ENCODE measurements at places on chromosomes 16 and 17.
A peak's percentile ranks its signal among the peaks of the same experiment; 100 is the strongest.

- no peak for DNase-seq
These were observed 27.9 kb downstream of the SMPD3 start for GRCh38 chr16:68420366-68420942.

DNA sequence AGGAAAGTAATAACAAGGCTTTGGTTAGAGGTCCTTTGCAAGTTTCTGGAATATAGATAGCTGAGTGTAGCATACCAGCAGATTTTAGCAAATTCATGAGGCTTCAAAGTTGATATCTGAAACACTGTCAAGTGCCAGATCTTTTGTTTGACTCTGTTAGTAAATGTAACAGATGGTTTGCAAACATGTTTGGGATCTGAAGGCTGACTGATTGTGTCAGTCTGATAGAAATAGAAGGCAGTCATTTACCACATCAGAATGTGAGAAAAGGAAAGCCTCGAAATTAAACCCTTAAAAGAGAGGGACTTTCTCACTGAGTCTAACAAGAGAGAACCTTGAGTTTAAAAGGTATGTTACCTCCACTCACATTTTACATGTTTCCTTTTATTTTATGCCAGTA, 371.5 kb downstream of the KIF2B start:
- no peak for DNase-seq

DNA sequence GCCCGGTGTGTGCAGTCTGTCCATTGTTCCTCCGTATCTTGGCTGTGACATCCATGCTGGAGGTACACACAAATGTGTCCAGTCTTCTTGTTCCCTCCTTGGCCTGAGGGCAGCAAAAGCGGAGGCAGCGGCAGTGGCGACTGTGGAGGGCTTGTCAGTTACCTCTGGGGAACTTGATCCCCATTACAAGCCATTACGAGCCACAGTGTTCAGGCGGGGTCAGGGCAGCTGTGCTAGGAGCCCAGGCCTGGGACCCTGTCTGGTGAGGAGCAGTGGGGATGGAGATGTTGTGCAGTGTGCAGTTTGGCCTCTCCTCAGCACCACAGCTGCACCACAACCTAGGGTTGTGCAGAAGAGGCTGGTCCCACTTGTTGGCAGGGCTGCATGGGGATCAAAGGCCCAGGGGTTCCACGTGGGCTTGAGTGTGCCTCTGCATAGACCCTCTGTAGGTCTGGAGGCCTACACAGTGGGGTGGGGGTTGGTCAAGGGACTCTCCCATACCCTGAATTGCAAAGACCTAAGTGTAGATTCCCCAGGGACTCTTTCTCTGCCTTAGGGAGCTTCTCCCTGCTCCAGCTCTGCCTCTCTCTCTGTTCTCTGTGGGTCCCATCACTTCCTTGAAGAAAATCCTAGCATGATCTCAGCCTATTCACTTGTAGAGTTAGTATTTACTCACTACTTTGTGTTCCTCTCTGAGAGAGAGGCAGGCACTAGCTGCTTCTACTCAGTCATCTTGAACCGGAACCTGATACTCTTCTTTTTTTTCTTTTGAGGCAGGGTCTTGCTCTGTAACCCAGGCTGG, 58.8 kb downstream of the SLFN11 start:
- DNase-seq, result no peak

DNA sequence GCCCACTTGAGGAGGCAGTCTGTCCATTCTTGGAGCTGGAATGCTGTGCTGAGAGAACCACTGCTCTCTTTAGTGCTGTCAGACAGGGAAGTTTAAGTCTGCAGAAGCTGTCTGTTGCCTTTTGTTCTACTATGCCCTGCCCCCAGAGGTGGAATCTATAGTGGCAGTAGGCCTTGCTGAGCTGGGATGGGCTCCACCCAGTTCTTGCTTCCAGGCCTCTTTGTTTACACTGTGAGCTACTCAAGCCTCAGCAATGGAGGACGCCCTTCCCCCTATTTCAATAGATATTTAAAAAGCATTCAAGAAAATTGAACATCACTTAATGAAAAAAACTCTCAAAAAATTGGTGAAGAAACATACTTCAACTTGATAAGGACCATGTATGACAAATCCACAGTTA, 313.5 kb downstream of the PHKB start:
- DNase-seq, result no peak

- peak; percentile 41 for DNase-seq
These were observed 11.8 kb downstream of the GNPTG start for GRCh38 chr16:1363501-1364041.

GRCh38 chr17:57541472-57542394, 203.4 kb downstream of the CCDC182 start:
- DNase-seq, result no peak

All from stimulated activated CD8-positive, alpha-beta memory T cell treated with anti-CD3 and anti-CD28 coated beads, Interleukin-15, amount 100 ng/mL, for 24 hours (primary cell).